ENCODE measurements at places on chromosomes 6 and 20. TPM values are rescaled to one million over a fixed set of nuclear protein-coding genes. Genes with fewer than 3 reads are reported as not detected.
A peak's percentile ranks its signal among the peaks of the same experiment; 100 is the strongest.

FABP7 gene
- total RNA-seq: not detected

ADAM33 gene
- total RNA-seq: 96.8 TPM

UBE3D gene
- total RNA-seq: 7.7 TPM

DNA sequence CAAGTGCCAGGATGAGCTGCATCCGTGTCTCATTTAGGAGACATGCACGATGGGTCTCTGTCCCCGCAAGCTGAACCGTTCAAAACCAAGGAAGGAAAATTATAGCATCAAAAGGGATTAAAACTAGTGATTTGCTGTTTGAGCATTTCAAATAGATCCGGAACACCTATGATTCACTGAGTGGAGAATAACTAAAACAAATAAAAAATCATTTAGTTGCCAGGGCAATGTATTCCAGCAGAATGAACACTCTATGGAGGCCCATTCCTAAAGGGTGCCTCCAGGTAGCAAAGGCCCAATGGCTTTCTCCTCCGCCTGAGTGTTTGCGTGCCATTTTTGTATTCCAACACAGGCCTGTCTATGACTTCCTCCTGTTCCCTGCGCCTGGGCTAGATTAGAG, 354.8 kb downstream of the ZFAND3 start:
- no peak for DNase-seq

DNA sequence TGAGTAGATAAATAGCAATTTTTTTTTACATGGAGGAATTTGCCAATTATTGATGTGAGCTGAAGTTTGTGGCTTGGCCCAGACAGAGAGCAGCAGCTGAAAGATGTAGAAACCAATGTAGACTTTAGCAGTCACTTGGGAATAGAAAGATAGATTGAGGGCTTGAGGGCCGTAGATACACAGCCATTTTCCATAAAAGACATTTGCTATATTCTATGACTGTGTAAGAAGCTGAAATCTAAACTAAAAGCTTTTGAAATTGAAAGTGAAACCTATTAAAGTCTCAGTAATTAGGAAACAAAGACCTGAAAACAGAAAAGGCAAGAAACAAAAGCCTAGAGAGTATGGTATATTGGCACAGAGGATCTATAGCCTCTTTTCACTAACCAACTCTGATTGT, 332.7 kb downstream of the CENPW start:
- no peak for DNase-seq

DNA sequence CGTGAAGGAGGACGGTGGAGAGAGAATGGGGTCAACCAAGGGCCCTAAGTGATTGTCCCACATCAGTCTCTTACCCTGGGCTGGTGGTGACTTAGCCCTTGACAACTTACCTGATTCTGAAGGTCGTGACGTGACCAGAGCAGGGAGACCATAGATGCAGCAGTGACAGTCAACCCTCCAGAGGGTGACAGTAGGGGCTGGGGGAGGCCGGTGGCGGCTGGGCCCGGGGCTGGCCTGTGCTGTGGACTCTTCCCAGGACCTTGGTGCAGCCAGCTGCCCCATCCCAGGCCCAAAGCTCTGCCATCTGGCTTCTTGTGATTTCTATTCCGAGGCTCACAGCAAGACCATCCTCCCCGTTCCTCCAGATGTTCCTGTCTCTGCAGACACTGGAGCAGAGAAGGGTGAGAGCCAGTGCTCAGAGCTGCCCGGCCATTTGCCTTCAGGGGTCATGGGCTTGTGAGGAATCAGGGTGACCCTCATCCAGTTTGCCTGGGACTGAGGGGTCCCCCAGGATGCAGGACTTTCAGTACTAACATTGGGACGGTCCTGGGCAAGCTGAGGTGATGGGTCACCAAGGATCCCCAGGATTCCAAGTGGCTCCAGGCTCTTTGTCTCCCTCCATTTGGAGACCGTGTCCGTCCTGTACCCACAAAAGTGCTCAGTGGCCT, 36.0 kb downstream of the SUMO4 start:
- DNase-seq: no peak

- DNase-seq: no peak
These were observed 163.9 kb upstream of the STXBP5 start for GRCh38 chr6:147040121-147040910.

GRCh38 chr6:37525460-37526357, 26.0 kb upstream of the CCDC167 start:
- no peak for DNase-seq

GRCh38 chr20:8161264-8162071, 29.4 kb downstream of the PLCB1 start:
- no peak for DNase-seq

- DNase-seq: no peak
These were observed 1.3 kb downstream of the GZF1 start for GRCh38 chr20:23363257-23363649.

DNA sequence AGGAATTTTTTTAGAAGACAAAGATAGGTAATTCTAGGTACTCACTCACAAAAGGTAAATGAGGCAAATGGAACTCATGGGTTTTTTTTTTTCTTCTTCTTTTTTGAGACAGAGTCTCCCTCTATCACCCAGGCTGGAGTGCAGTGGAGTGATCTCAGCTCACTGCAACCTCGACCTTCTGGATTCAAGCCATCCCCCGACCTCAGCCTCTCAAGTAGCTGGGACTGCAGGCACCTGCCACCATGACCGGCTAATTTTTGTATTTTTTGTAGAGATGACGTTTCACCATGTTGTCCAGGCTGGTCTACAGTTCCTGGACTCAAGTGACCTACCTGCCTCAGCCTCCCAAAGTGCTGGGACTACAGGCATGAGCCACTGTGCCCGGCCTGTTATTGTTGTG, 126.1 kb downstream of the LRRC1 start:
- no peak for DNase-seq

- DNase-seq: no peak
These were observed 16.7 kb upstream of the MAK start for GRCh38 chr6:10854922-10855632.

GRCh38 chr6:52286798-52287432, 2.4 kb upstream of the MCM3 start:
- peak; percentile 85 for DNase-seq

- DNase-seq: no peak
These were observed 96.8 kb upstream of the MLIP start for GRCh38 chr6:54014440-54014839.

- DNase-seq: no peak
These were observed 138.6 kb downstream of the BCKDHB start for GRCh38 chr6:80245043-80245442.

DNA sequence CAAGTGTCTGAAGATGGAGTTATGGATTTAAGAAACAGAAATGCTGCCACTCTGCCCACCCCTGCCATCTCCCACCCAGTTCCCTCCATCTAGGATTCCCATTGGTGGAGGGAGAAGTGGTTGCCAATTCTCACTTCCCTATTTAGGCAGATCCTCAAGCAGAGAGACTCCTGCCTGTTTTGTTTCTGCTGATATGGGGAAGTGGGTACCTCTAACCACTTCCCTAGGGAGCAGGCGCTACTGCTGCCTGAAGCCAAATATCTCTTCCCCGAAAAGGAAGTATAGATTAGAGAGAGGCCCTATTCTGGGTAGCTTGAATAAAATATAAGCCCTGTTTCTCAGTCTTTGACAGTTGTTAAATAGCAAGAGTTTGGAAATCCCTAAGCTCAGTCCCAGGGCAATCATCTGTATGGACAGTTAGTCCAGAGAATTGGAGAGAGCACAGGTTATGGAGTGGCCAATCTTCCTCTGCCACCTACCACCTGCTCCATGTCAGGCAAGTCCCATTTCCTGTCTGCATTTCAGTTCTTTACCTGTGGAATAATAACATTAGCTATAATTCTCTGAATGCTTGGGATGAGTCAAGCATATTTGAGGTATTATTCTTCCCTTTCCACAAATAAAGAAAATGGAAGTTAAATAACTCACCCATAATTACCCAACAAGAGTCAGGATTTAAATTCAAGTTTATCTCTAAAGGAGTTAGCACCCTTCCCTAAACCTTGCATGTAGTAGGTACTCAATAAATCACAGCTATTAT, 2.6 kb upstream of the ADGB start:
- no peak for DNase-seq
